CD4-positive, alpha-beta T cell treated with Interleukin-4 for 1 hour (primary cell): ENCODE measurements at places on chromosomes 12 and 14.

DNA sequence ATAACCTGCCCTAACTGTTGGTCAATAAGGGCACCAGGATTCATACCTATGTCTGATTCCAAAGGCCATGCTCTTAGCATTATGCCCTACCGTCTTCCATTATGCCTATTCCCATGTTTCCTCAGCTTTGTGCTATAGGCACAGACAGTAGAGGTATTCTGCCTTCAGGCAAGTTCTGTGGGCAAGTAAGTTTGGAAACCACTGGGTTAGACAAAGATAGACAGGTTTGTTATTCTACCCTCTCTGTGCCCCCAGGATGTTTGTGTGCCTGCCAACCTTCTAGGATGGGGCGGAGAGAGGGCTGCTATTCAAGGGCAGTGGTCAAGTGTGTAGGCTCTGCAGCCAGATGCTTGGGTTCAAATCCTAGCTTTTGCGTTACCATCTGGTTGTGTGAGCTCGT is 4.6 kb downstream of the RAPGEF3 start:
- DNase-seq, result no peak

DNA sequence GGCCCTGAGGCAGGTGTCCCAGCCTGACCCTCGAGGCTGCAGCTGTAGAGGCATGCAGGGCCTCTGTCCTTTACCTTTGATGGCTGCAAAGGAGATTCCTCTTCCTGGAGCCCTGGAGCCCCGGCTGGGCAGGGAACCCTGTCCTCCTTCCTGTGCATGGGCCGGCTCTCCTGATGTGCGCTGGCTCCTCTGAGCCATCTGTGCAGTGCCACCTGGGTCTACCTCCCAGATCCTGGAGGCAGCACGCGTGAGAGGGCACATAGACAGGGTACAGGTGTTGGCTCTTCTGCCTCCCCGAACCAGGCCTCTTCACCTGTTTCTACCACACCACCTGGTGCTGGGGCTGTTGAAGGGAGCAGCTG is 115.1 kb downstream of the BEGAIN start:
- no peak for DNase-seq

DNA sequence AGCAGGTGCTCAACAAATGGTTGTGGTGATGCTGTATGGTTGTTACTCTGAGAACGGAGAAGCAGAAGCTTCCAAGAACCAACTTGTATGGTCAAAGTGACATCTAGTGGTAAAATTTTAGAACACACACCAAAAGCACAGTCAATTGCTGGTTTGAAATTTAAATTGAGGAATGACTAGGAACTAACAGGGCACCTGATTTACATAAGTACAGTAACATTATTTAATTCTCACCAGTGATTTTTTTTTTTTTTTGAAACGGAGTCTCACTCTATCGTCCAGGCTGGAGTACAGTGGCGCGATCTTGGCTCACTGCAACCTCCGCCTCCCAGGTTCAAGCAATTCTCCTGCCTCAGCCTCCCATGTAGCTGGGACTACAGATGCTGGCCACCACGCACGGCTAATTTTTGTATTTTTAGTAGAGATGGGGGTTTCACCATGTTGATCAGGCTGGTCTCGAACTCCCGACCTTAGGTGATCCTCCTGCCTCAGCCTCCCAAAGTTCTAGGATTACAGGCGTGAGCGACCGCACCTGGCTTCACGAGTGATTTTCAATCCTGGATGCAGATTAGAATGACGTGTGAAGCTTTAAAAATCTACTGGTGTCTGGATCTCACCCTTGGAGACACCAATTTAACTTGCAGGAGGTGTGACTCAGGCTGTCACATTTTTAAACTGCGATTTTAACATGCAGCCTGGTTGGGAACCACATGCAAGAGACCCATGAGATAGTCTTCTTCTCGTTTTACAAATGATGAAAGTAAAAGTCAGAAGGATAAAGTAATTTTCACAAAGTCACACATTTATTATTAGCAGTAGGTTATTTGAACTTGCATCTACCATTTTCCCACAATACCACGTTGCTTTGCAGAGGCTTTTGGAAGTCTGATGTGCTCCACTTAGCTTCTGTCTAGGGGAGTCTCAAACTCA is 14.1 kb upstream of the NUMB start:
- peak; percentile 72 for DNase-seq

GRCh38 chr12:20474016-20474415 is 105.7 kb downstream of the PDE3A start:
- no peak for DNase-seq

DNA sequence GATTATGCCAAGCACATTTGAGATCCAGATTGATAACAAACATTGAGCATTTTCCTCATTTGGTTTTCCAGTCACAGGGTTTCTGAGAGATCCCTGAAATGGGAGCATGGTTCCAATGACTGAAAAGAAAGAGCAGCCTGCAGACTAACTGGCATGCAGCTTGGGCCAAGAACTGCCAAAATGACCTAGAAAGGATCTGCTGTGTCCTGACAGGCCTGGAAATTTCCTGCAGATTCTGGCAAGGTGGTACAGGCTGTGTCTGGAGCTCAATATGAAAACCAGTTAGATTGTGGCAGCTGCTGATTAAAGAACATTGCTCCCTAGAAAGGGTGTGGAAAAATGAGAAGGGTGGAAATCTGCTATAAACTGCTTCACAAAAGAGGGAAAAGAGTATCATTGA is 417.3 kb downstream of the IPO8 start:
- no peak for DNase-seq

GRCh38 chr14:86039176-86039575 is 509.2 kb downstream of the FLRT2 start:
- DNase-seq, result no peak

- no peak for DNase-seq
Observed at GRCh38 chr12:4031703-4032291, 158.6 kb upstream of the PARP11 start.

- DNase-seq, result peak; percentile 56
Observed at GRCh38 chr12:126747530-126748149, 1519.3 kb upstream of the TMEM132C start.

DNA sequence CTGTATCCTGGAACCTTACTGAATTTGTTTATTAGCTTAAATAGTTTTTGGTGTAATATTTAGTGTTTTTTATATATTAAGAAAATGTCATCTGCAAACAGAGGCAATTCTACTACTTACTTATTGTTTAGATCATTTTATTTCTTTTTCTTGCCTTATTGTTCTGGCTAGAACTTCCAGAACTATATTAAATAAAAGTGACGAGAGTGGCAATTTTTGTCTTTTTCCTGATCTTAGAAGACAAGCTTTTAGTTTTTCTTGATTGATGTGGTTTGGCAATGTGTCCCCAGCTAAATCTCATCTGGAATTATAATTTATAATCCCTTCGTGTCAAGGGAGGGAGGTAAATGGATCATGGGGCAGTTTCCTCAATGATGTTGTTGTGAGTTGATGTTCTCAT is 857.8 kb downstream of the SLC6A15 start:
- no peak for DNase-seq

- no peak for DNase-seq
Observed at GRCh38 chr14:53147893-53148292, 5.2 kb downstream of the DDHD1 start.

GRCh38 chr14:69820991-69821390 is 23.9 kb upstream of the SLC10A1 start:
- no peak for DNase-seq

DNA sequence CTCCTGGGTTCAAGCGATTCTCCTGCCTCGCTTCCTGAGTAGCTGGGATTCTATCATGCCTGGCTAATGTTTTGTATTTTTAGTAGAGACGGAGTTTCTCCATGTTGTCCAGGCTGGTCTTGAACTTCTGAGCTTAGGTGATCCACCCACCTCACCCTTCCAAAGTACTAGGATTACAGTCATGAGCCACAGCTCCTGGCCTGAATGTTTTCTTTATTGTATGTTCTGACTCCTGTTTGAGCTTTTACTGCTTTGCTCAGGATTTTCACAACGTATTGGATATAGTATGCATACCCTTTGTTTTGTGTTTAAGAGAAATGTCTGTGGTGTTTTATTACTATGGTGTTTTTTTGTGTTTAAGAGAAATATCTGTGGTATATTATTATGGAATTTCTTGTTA is 37.2 kb downstream of the ATF7IP start:
- no peak for DNase-seq

DNA sequence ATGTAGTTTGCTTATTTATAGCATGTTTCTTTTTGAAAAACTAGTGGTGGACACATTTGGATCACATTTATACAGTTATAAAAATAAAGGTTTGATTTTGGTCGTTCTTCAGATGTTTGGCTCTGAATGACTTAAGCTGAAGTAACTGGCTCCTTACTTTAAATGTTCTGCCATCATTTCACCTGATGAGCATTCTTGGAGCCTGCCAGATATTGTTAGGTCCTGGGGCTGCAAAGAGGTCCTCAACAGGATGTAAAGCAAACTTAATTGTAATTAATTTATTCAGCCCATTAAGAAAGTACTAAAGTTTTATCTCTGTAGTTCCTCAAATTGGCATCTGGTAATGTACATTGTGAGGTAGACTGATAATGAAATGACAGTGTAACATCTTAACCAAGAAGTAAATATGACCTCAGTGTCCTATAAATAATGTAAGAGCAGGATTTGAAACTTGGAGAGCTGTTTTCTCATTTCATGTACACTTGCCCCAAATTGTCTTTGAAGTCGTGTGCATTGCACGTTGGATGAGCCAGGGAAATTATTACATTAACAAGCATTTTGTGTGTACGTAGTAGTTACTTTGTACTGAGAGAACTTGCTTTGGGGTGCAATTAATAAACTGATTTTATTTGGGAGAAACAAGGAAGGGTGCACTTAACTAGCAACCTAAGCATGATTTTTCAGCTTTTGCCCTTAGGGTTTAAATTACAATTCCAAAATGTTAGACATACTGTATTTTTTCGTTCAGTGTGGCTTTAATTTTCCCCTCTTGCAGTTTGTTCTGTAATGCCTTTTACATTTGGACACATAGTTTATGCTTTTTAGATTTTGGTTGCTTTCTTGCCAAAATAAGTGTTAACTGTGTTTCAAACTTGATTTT is 7.5 kb downstream of the EIF5 start:
- DNase-seq, result no peak

DNA sequence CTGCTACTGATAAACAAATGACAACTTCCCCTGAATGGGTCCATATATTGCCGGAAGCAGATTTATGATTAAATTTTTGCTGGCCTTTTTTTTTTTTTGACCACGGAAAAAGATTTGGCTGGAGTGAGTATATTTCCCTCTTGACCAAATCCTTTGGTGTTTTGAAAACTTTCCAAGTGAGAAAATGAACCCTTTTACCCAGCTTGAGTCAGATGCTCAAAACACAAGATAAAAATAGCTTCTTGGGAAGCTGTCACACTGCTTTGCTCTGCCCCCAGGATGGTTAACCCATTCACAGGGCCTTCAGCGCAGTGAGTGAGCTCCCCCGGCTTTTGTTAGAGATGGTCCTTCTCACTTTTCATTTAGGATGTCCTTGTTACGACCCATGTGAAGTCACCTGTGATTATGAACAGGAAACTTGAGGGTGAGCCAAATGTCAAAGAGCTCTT is 224.3 kb downstream of the PELI2 start:
- DNase-seq, result no peak

DNA sequence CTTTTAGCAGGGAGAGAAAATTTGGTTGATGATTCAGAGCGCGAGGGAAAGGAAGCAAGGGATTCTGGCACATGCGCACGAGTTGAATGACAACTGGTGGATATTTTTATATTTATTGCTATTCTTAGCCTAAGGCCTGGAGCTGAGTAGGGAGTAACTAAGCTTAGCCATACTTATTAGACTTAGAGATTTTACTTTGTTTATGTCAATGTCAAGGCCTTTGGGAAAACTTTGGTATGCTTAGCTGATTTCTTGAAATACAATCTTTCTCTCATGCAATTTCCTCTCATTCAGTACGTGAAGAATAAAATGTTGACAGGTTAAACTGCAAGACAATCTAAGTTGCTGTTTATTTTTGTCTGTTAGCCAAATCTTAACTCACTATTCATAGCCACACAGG is 101.1 kb downstream of the CRADD start:
- DNase-seq, result no peak

DNA sequence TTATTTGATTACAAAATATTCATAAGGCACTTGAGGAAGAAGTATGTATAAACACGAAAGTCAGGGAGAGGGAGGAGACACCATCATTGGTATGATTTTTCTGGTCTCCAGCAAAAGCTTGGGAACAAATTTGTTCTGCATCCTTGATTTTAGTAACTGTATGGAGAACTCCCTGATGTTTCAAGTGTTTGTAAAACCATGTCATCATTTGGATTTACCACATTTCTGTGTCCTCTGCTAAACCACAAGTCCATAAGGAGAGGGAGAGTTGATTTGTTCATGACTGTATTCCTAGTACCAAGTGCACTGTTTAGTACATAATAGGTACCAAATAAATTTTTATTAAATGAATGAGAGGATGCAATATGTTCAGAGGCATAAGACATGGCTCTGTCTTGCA is 181.1 kb downstream of the BTG1 start:
- DNase-seq, result no peak

- DNase-seq, result no peak
Observed at GRCh38 chr12:53493610-53494391, 5.5 kb downstream of the MAP3K12 start.

- no peak for DNase-seq
Observed at GRCh38 chr12:51744235-51744634, 104.3 kb downstream of the FIGNL2 start.

- DNase-seq, result no peak
Observed at GRCh38 chr14:74954232-74954946, 1.0 kb downstream of the PGF start.

GRCh38 chr12:93297032-93297431 is 80.7 kb upstream of the NUDT4 start:
- DNase-seq, result no peak
